ENCODE measurements at places on chromosomes 12 and 14.
A peak's percentile ranks its signal among the peaks of the same experiment; 100 is the strongest.

GRCh38 chr14:33812601-33813000 lies 138.3 kb downstream of the EGLN3 start:
- no peak for DNase-seq

DNA sequence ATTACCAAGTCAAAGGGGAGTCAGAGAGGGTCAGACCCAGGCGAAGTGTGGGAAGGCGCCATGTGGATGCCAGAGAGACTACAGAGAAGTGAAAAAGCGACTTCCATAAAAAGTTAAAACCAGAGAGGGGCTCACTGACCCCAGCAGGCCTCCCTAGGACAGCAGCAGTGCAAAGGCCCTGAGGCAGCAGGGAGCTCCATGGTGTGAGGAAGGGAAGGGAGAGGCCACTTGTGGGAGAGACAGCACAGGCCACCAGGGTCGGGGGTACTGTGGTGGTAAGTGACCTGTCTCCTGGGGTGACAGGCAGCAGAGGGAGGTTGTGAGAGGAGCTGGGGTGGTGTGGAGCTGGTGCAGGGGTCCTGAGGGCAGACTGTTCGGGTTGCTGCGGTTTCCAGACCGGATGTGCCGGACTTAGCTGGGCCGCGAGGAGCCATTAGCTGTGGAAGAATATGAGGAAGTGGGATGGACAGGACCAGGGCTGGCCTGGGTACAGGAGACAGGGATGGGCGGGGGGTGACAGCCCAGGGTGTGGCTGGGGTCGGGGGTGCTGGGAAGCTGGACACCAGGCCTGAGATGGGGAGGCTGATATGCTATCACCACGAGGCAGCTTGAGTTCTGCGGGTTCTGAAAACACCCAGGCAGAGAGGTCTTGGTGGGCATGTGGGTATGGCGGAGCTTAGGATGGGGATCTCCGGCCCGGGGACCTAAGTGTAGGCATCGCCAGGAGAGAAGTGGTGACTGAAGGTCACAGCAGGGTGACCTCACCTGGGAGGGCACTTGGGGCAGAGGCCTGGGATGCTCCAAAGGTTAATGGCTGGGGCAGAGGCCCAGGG lies 22.7 kb downstream of the SETD1B start:
- no peak for DNase-seq

- DNase-seq = peak; percentile 93
Observed at GRCh38 chr14:32657081-32657480, 281.6 kb upstream of the NPAS3 start.

DNA sequence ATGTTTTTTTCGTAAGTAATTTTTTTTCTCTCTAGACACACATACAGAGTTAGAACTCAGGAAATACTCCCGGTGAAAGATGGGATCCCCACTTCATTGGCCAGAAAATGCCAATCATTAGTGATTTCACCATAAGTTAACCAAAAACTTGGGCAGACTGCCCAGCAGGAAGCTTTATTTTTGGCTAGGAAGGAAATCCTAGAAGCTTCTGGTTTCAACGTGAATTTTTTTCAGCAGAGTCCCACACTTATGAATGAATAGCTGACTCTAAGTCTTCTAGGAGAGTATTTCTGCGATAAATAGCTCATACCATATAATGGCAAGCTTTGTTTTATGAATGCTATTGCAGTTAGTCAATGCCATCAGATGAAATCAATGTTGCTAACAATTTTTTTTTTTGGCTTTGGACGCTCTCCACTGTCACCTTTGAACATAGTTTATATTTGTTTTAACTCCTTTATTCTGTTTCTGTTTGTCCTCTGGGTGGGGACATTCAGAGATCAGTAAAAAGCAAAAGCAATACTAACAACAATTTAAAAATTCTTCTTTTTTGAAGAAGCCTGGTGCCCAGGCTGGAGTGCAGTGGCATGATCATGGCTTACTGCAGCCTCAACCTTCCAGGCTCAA lies 9.5 kb downstream of the PPP1CC start:
- DNase-seq = no peak

- no peak for DNase-seq
Observed at GRCh38 chr14:50233951-50234250, 2.5 kb upstream of the SOS2 start.

- DNase-seq = no peak
Observed at GRCh38 chr12:132264086-132265010, 65.0 kb downstream of the GALNT9 start.

All from inflammatory macrophage treated with lipopolysaccharide for 1 hour (primary cell).